ENCODE measurements at places on chromosomes 16 and 17.

DNA sequence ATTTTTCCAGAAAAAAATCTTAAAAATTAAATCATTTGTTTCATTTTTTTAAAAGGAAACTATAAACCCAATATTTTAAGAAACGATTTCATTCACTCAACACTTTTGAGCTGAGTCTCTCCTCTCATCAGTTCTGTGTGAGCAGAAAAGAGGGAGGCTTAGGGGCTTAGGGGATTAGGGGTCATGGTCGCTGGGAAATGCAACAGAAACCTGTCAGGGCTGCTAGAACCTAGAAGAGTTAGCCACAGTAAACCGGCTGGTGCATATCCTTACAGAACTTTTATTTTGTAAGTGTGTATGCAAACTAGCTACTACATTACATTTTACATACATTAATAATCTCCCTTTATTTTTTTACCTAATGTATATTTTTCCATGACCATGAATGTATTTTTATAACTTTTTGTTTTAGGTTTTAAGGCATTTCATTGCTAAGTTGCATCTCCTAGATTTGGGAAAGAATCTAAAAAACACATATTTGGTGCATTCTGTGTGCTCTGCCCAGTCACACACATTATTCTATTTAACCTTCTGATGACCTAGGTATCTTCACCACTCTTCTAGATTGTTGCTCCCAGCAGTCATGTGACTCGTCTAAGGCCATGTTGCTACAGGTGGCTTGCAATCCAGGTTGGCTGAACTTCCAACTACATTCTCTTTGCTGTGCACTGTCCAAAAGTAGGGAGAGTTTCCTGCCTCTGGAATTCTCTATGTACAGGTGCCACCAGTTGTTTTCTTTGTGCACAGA, 24.4 kb downstream of the TBC1D3B start:
- no peak for DNase-seq

GRCh38 chr17:32253117-32253611, 12.5 kb upstream of the RHBDL3 start:
- DNase-seq: peak; percentile 78

DNA sequence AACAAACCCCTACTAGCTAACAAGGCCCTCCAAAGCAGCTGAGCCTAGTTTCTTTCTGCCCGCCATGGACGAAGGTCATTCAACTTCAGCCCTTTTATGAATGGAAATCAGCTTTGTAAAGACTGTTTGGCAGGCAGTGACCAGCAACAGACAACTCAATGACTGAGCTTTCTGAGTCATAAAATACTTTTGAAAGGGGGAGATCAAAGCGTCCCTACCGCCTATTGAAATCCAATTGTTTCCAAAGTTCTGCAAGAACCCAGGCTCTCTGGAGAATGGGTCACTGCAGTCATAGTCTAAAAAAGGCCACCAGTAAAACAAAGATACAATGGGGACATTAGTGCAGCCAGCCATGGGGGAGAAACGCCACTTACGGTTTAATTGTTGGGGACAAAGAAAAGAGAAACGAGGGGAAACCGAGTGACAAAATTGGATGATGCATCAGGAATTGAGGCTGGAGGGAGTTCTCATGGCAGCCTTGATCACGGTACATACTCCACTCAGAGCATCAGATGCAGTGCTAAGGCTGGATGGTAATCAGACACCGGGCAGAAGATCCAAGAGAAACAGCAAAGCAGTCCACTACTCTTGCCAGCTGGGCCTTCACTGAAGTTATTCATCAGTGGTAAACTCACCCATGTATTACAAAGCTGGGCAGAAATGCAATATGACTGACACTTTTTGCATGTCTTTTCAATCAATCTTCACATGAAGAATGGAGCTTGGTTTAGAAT, 9.8 kb downstream of the ADAMTS18 start:
- DNase-seq: no peak

GRCh38 chr17:19409066-19409465, 2.0 kb upstream of the RNF112 start:
- DNase-seq: no peak

DNA sequence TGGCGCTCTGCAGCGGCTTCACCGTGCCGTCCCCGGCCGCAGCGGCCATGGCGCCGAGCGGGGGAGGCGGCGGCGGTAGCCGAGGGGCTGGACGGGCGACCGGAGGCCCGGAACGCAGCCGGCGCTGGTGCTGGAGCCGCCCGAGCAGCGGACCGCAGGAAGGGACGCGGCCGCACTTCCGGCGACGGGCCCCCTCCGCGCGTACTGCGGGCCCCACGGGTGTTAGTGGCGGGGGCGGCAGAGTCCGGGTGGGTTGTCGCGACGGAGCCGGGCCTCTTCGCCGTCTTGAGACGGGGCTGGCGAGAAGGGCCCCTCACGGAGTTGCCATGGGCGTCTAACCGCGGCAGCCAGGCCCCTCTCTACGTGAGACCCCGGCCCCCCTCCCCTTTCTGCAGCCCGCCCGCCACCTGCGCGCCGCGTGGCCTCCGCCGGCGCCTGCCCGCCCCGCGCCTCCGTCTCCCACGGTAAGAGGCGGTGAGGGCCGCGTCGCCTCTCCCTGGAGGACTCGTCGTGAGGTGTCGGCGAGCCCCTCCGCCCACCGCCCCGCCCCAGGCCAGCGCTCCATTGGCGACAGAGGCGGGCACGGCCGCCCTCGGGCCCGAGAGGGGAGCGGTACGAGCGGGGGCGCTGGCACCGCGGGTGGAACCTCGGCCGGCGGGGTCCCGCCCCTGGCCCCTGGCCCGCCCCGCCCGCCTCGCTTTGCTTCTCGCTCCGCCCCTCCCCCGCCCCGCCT, at the start of the genes VPS9D1 and ZNF276:
Gene VPS9D1 (minus strand): TSS at position 86 of the 733 bp plus-strand sequence. CDS start 37 bp downstream, at position 49.
Gene ZNF276 (plus strand): TSS at position 725 of the 733 bp plus-strand sequence. CDS start 104 bp downstream, outside the sequence.
- peak; percentile 83 for DNase-seq

GRCh38 chr16:12546918-12547607, 256.6 kb downstream of the CPPED1 start:
- DNase-seq: peak; percentile 69

- no peak for DNase-seq
Observed at GRCh38 chr16:29231244-29231643, 175.3 kb downstream of the NPIPB11 start.

GRCh38 chr16:10620120-10620519, 39.7 kb upstream of the EMP2 start:
- DNase-seq: no peak

GRCh38 chr17:7110617-7111306, 3.9 kb downstream of the ASGR2 start:
- no peak for DNase-seq

DNA sequence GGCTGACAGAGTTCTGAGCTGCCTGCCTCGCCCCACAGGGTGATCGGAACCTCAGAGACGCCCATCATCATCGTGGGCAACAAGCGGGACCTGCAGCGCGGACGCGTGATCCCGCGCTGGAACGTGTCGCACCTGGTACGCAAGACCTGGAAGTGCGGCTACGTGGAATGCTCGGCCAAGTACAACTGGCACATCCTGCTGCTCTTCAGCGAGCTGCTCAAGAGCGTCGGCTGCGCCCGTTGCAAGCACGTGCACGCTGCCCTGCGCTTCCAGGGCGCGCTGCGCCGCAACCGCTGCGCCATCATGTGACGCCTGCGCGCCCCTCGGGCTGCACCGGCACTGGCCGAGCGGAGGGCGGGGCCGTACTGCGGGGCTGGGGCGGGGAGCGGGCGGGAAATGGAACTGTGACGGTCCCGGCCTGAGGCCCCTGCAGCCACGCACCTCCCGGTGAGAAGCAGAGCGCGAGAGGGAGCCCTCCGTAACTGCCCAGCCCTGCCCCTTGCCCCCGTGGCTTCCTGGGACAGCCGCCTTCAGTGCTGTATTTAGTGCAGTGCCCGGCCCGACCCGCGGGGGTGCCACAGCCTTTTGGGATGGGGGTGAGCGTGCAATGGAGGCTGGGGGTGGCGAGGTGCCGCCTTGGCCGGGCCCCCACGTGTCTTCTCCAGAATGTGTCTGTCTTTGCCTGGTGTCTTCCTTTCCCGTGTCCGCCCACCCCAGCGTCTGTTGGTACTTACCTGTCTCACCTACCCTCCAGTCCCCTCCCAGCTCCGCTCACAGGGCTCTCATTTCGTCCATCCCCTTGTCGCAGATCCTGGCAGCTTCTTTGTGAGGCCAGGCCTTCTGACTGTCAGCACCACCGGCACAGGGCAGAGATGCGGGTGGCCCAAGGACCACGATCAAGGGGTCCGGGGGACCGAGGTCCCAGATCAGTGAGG, 9.8 kb downstream of the RASL10B start:
- DNase-seq: no peak

- DNase-seq: no peak
Observed at GRCh38 chr16:17276610-17277009, 194.2 kb downstream of the XYLT1 start.

DNA sequence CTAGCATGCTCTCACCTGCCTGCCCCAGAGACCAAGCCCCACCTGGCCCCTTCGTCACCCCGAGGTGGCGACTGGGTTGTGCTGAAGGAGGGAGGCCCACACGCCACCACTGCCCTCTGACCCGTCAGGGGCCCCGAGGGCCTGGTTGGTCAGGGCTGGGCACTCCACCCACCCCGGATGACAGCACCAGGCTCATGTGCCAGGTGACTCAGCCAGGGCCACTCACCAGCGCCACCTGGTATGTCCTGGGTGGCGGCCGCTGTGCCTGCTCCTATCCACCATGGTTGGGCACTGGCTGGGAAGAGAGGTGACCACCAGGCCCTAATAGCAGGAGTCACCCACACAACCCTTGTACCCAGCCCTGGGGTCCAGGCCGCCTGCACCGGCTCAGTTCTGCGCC, 68.9 kb downstream of the JPH3 start:
- DNase-seq: no peak

DNA sequence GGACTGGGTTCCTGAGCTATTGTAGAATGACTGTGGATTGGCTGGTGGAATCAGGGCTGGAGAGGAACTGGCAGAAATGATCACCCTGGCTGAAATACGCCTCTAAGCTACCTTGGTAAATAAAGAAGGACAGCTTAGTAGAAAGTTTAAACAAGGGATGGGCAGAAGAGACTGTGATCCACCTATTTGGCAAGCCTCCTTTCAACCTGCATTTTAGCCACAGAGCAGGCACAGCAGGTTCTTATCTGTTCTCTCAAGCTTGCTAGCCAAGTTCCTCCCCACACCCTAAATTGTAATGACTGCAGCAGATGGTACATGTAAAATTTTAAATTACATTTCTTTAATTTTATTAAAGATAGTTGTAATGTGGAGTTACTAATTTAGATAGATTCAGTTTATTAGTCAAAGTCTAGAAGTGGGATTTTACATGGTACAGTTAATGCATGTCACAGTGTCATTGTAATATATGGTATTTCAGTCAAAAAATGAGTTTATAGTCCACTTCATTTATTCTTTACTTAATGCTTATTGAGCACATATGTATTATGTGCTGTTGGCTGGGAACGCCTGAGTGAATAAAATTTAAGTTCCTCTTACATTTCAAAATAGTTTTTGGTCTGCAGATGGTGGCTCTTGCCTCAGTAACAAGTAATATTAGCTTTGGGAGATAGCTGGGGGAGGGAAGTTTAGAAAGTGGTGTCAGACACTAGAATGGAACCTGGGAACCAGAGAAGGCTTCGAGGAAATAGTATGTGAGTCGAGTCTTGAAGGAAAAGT, 11.2 kb downstream of the EPN2 start:
- DNase-seq: peak; percentile 20

DNA sequence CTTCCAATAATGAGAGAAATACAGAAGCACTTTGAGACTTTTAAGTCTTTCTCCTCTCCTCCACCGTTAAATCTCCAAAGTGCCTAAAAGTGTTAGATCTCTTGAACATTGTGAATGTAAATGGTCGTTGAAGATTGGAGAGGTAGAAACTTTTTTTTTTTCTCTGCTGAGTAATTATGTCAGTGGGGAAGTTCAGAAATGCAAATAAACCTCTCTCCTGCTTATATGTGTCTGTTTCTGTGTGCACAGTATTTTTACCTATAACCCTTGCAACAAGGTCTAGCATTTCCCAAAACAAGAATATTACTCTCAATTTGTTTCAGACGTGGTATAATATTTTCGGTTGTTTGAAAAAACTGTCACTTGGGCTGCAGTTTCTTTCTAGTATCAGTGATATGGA, 833.6 kb upstream of the CDH8 start:
- no peak for DNase-seq

DNA sequence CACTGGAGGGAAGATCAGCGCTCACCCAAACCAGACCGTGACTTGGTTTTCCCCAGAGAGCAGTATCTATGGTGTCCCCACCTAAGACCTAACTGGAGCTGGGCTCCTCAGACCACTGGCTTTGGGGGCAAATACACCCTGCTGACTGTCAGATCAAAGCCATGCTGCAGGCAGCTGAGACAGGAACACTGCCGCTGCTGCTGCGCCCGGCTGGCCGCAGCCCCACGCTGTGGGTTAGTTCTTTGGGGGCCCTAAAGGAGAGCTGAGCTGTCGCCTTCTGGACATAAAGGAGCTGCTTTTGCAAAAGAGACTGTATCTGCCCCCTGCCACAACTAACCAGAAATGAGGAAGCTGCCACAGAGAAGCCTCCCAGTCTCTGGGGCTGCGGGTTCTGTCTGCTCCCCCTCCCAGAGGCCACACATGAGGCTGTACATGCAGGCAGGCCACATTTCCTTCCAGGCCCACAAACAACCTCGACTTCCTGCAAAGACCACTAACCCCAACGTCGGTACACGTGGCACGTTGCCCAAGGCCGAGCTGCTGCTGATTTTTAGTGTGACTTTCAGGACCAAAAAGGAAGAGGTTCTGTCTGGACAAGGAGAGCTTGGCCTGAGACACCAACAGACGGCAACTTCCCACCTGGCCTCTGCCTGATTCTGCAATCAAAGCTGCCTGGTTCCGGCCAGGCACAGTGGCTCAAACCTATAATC, 18.2 kb upstream of the ABR start:
- DNase-seq: peak; percentile 91

Measured in inflammatory macrophage treated with lipopolysaccharide for 4 hours (primary cell).